ENCODE measurements at places on chromosomes 2 and 18. TPM values are rescaled to one million over a fixed set of nuclear protein-coding genes. Genes with fewer than 3 reads are reported as not detected.

The C2orf66 gene
- 0.28 TPM for total RNA-seq

The UPP2 gene
- total RNA-seq, result not detected

The SNTG2 gene
- not detected for total RNA-seq

The GPR75 gene
- 2.7 TPM for total RNA-seq

The NPHP1 gene
- total RNA-seq, result 5.0 TPM

The FAP gene
- 272 TPM for total RNA-seq

The OR6B2 gene
- total RNA-seq, result not detected

The ERBB4 gene
- 0.42 TPM for total RNA-seq

The RAX gene
- not detected for total RNA-seq

The MAL gene
- not detected for total RNA-seq

The LYG1 gene
- total RNA-seq, result 0.14 TPM

The CYRIA gene
- total RNA-seq, result 0.30 TPM

The MPP4 gene
- 0.89 TPM for total RNA-seq

The LONRF2 gene
- total RNA-seq, result 0.32 TPM

The SANBR gene
- total RNA-seq, result 7.4 TPM

The TMEM178A gene
- 0.92 TPM for total RNA-seq

The ZNG1B gene
- 41.6 TPM for total RNA-seq

The KRTCAP3 gene
- total RNA-seq, result not detected

The MFSD2B gene
- not detected for total RNA-seq

The LHCGR gene
- total RNA-seq, result not detected

The EMILIN1 gene
- total RNA-seq, result 394 TPM

The PROC gene
- total RNA-seq, result not detected

The SLC66A2 gene
- total RNA-seq, result 33.7 TPM

The MLPH gene
- 50.9 TPM for total RNA-seq

The UGT1A3 gene
- not detected for total RNA-seq

The TAF4B gene
- 1.5 TPM for total RNA-seq
